ENCODE measurements at places on chromosomes 6 and 20.

DNA sequence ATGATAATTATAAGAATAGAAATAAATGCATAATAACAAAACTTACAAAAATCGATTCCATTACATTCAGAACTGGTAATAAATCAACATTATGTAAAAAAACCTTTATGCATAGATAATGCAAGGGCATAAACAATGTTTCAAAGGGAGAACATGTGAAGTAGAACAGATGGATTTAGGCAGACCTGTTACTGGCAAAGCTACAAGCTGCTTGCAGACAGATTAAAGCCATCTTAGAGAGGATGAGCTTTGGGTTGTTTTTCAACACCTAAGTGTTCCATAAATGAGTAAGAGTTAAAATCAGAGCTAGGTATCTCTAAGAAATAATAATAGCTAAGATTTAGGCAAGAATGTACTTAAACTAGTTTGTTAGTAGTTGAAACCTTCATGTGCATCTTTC lies 37.2 kb downstream of the SNAP25 start:
- DNase-seq = no peak

- DNase-seq = no peak
Measured at GRCh38 chr6:76866091-76866915, 597.0 kb downstream of the HTR1B start.

DNA sequence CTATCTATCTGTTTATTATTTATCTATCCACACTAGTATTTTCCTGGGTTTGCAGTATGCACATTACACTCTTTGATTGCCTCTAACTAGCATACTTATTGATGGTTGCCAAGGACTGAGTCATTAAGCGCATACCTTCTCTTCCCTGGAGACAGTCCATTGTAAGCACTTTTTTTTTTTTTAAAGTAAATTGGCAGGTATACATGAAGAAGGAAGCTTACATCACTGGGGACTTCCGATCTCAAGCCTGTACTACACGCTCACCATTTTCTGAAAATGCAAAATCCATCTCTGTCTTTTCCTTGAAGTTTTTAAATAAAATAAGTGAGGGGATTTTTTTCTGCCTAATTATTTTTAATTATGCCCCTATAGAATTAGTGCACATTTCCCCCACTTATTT lies 63.5 kb downstream of the HMGN3 start:
- DNase-seq = no peak

DNA sequence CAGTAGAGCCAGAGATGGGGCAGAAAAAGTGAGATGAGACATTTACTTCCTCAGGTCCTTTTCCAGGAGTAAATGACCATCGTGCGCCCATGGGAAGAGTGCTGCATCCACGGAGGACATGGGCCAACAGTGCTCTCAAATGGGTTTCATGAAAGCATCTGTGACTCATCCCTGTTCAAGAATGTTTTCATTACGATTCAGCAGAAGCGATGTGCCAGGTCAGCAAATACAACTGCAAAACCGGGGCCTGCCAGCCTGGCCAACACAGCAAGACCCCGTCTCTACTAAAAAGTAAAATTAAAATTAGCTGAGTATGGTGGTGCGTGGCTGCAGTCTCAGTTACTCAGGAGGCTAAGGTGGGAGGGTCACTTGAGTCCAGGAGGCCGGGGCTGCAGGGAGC lies 125.1 kb downstream of the LY86 start:
- DNase-seq = no peak

- DNase-seq = no peak
Measured at GRCh38 chr6:158782432-158783166, 36.6 kb downstream of the EZR start.

- DNase-seq = no peak
Measured at GRCh38 chr6:14092838-14093789, 24.5 kb upstream of the CD83 start.

DNA sequence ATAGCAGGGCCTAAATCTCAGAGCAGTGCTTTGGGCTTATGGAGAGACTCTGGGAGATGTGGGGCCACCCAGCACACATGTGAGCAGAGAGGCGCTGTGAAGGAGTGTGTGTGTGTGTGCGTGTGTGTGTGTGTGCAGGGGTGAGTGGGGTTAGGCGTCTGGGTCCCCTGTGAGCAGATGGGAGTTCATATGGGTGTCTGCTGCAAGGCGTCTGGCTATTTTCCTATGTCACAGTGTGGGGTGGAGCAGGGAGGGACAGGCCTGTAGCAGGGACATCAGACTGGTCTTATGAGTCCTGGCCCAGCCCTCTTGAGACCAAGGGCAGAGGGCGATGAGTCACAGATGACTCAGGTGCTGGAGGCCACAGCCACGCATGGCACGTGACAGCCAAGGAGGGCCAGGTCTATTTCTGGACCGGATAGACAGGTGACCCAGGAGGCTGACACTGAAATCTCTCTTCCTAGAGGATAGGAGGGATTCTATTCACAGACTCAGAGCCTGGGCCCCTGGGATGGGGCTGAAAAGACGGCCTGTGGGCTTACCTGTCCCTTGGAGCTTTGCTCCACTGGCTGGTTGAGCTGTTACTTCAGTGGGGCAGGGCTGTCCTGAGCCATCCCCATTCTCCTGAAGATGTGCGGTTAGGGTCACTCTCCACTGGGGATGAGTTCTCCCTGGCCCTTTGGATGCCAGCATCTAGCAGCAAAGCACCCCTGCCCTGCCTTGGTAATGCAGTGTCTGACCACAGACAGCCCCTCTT lies 28.9 kb downstream of the VEGFA start:
- peak; percentile 70 for DNase-seq

GRCh38 chr20:47689731-47690130 lies 95.5 kb downstream of the SULF2 start:
- DNase-seq = no peak

- DNase-seq = no peak
Measured at GRCh38 chr6:99121748-99122147, 174.0 kb upstream of the FBXL4 start.

- DNase-seq = no peak
Measured at GRCh38 chr20:53917145-53918019, 153.0 kb downstream of the BCAS1 start.

GRCh38 chr6:30238178-30238795 lies 25.1 kb upstream of the TRIM26 start:
- peak; percentile 61 for DNase-seq

- no peak for DNase-seq
Measured at GRCh38 chr6:52381249-52381648, 19.3 kb downstream of the PAQR8 start.

- no peak for DNase-seq
Measured at GRCh38 chr6:158033077-158033750, 51.6 kb downstream of the SYNJ2 start.

DNA sequence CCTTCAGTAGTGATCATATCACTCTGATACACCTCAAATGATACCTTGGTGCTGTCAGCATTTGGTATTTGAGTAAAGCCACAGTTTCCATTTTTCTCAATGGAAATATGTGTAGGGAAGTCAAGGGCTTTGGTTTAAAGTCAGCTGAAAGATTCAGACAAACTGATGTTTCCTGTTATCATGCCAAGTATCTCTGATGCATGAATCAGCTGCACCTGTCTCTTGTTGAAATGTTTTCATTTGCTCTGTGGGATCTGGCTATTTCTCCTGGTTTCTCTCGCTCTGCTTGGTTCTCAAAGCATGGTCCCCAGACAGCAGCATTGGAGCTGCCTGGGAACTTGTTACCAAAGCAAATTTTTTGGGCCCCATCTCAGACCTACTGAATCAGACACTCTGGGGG lies 23.5 kb downstream of the ZFP64 start:
- DNase-seq = no peak

- no peak for DNase-seq
Measured at GRCh38 chr6:27672113-27672799, 199.4 kb upstream of the ZNF184 start.

DNA sequence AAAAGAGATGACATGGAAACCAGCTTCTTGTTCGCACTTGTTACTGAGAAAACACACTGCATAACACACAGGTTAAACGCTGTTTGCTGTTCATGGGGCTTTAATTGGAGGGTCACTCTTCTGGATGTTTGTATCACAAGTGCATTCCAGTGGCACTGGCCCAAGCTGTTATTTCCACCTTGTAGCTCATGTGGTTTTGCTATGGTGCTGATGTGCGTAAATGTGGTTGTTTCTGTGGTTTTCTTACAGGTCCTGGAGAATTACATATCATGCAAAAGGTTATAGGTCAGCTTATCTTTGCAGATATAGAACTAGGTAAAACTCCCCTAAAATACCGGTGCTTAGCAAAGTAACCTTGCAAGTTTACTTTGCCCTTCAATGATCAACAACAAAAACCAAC lies 89.3 kb upstream of the AHI1 start:
- no peak for DNase-seq

- no peak for DNase-seq
Measured at GRCh38 chr20:35604449-35604747, 11.2 kb upstream of the SPAG4 start.

- peak; percentile 76 for DNase-seq
Measured at GRCh38 chr6:134372603-134373281, 54.8 kb upstream of the SGK1 start.

DNA sequence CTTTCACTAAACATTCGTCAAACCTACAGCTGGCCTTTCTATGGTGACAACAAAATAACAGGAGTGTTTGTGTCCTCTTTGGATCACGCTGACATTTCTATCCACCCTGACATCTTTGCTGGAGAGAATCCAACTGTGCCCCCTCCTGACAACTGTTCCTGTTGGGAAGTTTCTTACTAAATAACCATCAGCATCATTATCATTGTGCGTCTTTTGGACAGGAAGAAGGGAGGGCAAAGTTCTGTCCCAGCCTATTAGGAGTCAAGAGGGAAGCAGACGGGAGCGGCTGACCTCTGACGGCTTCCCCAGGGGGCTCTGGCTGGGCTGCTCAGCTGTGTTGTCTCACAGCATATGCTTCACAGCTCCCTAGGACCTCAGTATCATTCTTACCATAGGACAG lies 195.9 kb upstream of the SULF2 start:
- DNase-seq = no peak

DNA sequence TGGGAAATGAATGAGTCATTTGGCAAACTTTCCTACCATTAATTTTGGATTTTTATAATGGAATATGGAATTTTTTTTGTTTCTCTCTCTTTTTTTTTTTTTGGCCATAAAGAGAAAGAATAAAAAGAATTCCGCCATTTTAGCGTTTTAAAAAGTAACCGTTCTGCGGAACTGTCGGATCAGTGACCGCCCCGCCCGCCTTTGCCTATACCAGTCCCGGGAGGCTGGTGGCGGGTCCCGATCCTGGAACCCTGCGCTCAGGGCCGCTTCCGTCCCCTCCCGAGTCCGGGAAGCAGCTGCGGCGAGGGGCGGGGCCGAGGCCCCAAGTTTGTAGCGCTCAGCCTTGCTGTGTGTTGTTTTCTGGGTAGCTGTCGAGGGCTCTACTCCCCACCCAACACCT lies 609 bp downstream of the L3MBTL1 start:
- DNase-seq = no peak

DNA sequence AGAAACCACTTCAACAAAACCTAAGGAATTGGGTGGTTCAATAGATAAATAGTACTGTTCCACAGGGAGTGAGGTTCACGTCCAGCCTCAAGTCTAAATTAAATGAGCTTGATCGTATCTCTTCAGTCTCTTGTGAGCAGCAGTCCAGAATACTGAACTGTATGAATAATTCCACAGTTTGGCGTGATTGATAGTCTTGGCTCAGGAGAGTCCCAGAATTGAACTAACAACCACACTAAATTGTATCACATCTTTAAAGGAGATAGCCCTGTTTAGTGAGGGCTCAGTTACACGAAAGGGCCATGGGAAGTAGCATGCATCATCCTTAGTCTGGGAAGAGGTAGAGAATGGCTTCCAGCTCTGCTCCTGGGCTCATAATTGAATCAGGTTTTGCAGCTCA lies 224.6 kb downstream of the PACRG start:
- no peak for DNase-seq

GRCh38 chr6:136563386-136564152 lies 13.3 kb upstream of the MAP7 start:
- no peak for DNase-seq

- peak; percentile 61 for DNase-seq
Measured at GRCh38 chr20:34010405-34010931, 16.8 kb downstream of the RALY start.

GRCh38 chr20:12762725-12763124 lies 246.0 kb upstream of the SPTLC3 start:
- DNase-seq = no peak

DNA sequence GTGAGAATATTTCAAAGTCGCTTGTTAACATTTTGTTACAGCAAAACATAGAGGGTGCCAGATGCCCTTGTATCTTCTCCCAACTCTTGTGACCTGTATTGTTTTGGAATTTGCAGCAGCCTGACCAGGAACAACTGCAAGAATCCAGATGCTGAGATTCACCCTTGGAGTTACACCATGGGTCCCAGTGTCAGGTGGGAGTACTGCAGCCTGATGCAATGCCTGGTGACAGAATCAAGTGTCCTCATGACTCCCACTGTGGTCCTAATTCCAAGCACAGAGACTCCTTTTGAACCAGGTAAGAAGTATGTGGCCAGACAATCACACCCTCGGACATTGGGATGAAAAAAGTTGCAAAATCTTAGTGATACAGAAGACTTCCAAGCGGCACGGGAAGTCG lies 79.6 kb upstream of the MAP3K4 start:
- DNase-seq = no peak

- DNase-seq = no peak
Measured at GRCh38 chr6:114638341-114638740, 295.5 kb upstream of the HS3ST5 start.
